GM12891 (cell line): ENCODE measurements at places on chromosomes 4 and X.

DNA sequence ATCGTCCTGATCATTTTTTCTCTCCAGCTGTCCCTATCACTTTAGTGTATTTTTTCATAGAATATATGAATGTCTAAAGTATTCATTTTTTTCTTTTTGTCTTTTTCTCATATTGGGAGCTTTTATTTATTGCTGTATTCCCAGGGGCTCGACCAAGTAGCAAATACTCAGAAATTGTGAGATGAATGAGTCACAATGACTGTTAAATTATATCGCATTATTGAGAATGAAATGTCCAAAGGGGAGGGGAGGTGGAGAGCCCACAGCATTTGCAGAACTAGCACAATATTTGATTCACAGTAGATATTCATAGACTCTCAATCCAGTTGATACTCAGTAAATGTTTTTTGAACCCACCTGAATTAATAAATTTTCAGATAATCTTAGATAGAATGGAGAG lies 543.6 kb upstream of the FAM241A start:
- DNase-seq = no peak

GRCh38 chr4:40749717-40750460 lies at the start of gene NSUN7:
Gene NSUN7, plus strand, starts transcription at chr4:40749955. Its CDS starts 739 bp downstream, at chr4:40750694.
- peak; percentile 40 for DNase-seq

DNA sequence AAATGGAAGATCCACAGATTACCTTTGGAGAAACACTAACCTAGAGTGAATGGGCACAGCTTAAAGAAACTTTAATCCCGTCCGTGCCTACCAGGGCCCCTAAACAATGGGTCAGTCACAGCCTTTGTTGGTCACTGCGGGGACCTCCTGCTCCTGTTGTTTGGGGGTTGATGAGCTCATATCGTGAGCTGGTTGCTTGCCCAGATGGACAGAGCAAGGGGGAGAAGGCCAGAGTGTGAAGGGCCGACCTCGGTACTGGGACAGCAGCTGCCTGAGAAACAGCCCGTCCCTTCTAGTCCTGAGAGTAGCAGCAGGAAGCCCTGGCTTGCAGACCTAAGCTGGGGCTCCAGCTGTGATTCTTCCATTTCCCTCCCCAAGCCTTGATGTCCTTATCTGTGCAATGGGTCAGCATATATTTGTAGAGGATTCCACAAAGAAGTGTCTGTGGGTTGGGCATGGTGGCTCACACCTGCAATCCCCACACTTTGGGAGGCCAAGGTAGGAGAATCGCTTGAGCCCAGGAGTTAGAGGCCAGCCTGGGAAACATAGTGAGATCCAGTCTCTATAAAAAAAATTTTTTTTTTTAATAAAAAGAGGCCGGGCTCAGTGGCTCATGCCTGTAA lies 69.6 kb upstream of the SLC34A2 start:
- no peak for DNase-seq

DNA sequence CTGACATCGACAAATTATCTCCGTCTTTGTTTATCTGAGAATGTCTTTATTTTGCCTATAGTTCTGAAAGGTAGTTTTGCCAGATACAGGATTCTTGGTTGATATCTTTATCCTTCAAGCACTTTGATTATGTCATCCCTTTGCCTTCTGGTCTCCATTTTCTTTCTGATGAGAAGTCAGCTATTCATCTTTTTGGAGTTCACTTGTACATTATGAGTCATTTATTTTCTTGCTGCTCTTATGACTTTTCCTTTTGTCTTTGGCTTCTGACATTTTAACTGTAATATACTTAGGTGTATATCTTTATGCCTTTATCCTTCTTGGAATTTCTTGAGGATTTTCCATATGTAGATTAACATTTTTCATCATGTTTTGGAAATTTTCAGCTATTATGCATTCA lies 51.4 kb downstream of the SHROOM4 start:
- no peak for DNase-seq

DNA sequence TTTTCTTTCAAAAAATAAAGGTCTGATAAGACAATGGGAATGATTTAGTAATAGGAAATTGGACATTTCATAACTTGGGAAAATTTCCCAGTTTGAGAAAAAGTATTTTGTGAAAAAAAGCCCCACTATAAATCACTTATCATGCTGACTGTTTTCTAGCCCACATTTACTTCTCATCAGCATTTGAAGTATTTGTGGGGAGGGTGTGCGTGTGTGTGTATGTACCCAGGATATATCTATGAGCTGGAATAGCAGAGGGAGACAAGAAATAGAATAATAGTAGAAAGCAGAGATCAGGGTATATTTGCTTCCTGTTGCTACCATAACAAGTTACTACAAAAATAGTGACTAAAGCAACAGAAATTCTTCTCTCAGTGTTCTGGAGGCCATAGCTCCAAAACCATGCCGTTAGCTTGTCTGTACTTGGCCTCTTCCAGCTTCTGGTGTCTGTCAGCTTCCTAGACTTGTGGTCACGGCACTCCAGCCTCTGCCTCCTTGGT lies 139.8 kb downstream of the PTTG2 start:
- no peak for DNase-seq

DNA sequence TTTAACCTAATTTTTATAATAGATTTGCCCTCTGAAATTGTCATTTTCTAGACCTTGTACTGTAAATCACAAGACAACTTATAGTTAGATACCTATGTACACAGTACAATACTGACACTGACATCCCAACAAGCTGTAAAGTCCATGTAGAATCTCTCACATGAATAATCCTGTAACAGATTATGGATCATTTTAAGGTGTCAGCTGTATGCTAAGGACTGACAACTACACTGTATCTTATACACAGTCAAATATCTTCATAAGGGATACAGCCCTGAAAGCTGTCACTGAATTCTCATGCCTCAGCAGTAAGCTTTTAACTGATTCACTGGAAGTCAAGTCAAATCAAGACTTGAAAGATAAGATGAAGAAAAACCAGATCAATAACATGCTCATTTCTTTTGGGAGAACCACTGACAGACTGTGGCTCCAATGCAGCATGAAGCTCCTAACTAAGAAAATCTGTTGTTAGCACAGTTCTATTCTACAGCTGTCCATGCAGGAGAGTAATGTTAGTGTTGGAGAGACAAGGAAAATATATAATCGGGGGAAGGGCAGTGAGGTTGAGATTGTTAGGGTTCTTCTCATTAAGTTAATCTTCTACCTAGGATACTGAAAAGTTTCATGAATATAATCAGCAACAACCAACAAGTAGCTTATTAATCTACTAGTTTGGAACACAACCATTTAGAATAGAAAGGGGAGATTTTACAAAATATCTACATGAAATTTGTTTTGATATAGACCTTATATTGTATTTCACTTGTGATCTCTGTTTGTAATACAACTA lies 612.0 kb downstream of the PCDH18 start:
- no peak for DNase-seq

GRCh38 chr4:55303760-55304165 lies 42.3 kb upstream of the SRD5A3 start:
- DNase-seq = no peak

GRCh38 chr4:54103190-54103574 lies 3.2 kb downstream of the GSX2 start:
- DNase-seq = no peak

- DNase-seq = no peak
Observed at GRCh38 chrX:57294961-57295360, 8.5 kb downstream of the FAAH2 start.

DNA sequence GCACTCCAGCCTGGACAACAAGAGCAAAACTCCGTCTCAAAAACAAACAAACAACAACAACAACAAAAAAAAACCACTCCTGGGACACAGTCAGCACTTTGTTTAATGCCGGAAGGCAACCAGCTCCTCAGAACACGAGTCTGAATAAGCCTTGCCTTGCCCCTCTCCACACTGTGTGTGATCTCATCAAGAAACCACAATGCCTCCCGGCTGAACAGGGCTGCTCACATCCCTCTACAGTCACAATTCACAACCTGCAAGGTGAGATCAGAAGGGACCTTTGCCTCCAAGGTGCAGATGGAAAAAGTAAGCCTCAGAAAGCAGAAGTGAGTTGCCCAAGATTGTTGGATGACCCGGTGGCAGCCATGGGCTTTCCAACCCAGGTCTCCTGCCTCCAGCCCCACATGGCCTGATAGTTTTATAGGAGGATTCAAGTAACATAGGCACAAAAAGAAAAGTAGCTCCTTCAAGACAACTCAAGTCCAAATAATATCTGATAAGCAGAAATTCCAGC lies 80.8 kb downstream of the JAKMIP1 start:
- DNase-seq = no peak

- no peak for DNase-seq
Observed at GRCh38 chrX:75892749-75893148, 107.7 kb upstream of the MAGEE2 start.

GRCh38 chrX:48966796-48967579 lies 4.7 kb downstream of the KCND1 start:
- no peak for DNase-seq

GRCh38 chr4:8819473-8820177 lies 52.0 kb downstream of the HMX1 start:
- DNase-seq = no peak

DNA sequence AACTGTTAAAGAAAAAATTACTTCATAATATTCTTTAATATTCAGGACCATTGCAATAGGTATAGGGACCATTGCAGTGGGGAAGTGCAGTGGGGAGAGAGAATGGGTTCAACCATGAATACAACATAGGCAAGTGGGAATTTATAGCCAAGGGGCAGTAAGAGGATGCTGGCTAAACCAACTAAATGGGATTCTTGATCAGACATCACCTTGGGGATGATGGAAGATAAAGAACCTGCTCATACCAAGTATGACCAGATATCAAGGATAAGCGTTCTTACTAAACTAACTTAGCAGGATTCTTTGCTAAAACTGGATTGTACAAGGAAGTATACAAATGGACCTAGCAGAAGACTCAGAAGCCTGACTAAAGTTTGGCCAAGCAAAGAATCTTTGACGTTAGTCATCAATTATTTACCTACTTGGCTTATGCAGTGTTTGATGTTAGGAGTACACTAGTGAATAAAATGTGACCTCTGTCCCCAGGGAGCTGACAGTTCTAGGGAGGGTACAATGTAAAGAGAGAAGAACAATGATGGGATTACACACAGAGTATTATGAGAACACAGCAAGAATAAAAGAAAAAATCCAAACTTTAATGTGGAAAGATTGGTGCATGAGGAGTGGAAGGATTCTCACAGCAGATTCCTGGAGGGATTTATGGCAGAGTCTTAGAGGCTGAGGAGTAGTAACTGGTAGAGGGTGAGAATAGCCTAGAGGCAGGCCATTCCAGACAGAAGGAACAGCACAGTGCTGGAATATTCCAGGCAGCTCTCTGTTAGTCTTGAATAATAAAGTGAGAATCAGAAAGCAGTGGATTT lies 54.7 kb upstream of the MYOZ2 start:
- no peak for DNase-seq

DNA sequence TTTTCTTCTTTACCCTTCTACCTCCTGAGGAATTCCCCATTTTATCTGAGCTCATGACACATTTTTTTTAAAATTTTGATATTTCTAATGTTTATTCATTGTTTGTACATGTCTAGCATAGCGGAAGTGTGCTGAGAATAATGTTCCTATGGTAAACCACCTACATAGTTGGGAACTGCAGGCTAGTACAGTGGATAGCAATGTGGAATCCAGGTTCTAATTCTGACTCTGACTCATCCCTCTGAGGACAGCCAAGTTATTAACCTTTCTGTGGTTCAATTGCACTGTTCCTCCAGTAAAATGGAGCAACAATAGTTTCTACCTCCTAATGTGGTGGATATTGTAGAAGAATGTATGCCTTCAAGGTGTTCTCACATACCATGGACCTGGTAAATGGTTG lies 20.6 kb upstream of the APELA start:
- DNase-seq = no peak

DNA sequence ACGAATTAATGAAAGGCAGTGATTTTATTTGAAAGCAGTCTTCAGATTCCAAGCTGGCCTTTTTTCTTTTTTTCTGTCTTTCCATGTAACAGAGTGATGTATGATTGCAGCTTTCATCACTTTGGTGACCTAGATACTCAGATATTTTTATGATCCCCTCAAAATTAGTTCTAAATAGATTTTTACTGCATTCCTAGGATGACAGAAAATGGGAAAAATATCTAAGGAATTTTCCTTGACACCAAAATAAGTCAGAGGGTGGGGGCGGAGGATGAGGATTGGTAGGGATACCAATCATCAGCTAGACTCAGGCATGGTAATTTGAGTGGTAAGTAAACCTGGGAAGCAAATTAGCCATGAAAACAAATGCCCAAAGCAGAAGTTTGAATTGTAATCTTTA lies 11.9 kb upstream of the HMGB2 start:
- DNase-seq = no peak

- DNase-seq = no peak
Observed at GRCh38 chr4:184843984-184844554, 18.3 kb upstream of the ACSL1 start.

GRCh38 chr4:128335541-128335940 lies 47.9 kb upstream of the PGRMC2 start:
- no peak for DNase-seq

GRCh38 chrX:54470054-54470760 lies 25.8 kb downstream of the FGD1 start:
- no peak for DNase-seq

DNA sequence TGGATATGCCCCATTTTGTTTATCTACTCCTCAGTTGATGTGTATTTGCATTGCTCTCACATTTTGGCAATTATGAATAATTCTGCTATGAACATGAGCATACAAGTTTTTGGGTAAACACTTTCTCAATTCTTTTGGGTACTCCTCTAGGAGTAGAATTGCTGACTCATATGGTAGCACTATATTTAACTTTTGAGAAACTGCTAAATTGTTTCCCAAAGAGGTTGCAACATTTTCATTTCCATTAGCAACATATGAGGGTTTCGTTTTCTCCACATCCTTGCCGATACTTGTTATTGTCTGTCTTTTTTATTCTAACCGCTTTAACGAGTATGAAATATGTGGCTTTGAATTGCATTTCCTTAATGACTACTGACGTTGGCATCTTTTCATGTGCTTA lies 185.4 kb downstream of the TSPAN5 start:
- no peak for DNase-seq

GRCh38 chrX:139832718-139833309 lies 100.0 kb downstream of the ATP11C start:
- DNase-seq = no peak

- no peak for DNase-seq
Observed at GRCh38 chr4:28334249-28334648, 1473.6 kb downstream of the STIM2 start.

DNA sequence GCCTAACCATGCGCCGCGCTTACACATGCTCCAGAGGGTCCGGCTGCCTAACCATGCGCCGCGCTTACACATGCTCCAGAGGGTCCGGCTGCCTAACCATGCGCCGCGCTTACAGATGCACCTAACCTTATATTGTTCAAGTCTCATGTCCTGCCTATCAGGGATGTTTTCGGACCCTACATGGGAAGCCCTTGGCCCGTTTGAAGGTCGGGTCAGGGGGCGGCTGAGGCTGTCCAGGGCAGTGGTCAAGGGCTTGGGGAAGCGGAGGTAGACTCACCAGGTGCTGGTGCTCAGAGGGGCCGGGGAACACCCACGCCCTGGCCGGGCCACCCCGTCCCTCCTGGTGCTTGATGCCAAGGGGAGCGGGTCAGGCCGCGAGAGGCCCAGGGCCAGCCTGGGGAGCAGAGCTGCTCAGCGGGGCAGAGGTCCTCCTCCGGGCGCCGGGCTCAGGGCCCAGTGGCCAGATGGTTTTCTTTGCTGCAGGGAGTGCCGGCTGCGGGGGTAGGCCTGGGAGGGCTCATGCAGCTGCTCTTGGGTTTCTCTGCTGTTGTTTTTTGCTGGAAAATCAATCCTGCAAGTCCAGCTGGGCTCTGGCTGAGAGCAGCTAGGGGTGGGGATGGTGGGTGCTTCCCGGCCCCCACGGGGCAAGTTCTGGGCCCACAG lies 35.4 kb upstream of the SPON2 start:
- no peak for DNase-seq

GRCh38 chr4:53931461-53931961 lies 132.9 kb downstream of the CHIC2 start:
- DNase-seq = no peak
